T-cell (primary cell): ENCODE measurements at places on chromosomes 13 and 19. TPM values are rescaled to one million over a fixed set of nuclear protein-coding genes. Genes with fewer than 3 reads are reported as not detected.
A peak's percentile ranks its signal among the peaks of the same experiment; 100 is the strongest.

GRCh38 chr13:90362707-90363106 lies 984.8 kb upstream of the MIR17HG start:
- no peaks in the 10 kb centered on the region for H3K4me1 ChIP-seq
- no peak overlapping the region for H3K4me3 ChIP-seq
- H3K36me3 ChIP-seq = no peaks in the 10 kb centered on the region
- no peak for DNase-seq
- no peaks in the 10 kb centered on the region for H3K27me3 ChIP-seq

DNA sequence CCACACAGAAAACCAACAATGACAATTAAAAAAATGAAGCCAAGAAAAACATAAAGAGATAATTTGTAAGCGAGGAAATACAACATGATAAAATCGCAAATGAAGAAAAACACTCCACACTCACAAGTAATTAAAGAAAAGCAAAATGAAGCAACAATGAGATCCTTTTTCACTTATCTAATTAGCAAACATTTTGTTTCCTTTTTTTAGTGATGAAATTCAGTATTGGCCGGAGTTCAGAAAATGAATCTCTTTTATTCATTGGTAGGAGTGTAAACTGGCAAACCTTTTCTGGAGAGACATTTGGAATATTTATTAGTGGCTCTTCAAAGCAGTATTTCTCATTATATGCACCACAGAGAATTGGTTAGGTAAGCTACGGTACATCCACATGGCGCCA lies 70.6 kb upstream of the POMP start:
- no peaks in the 10 kb centered on the region for H3K36me3 ChIP-seq
- DNase-seq = no peak
- H3K4me1 ChIP-seq = no peaks in the 10 kb centered on the region
- H3K27me3 ChIP-seq = peaks cover 22% of the 10 kb centered on the region
- no peak overlapping the region for H3K27ac ChIP-seq

- peaks cover 43% of the 10 kb centered on the region for H3K4me1 ChIP-seq
- DNase-seq = peak; percentile 15
- no peak overlapping the region for H3K27ac ChIP-seq
- peak overlapping the region; percentile 33 for H3K4me3 ChIP-seq
- H3K27me3 ChIP-seq = no peaks in the 10 kb centered on the region
- peaks cover 22% of the 10 kb centered on the region for H3K36me3 ChIP-seq
These were observed 774 bp downstream of the GGN start for GRCh38 chr19:38386971-38387549.

- H3K4me3 ChIP-seq = no peak overlapping the region
- H3K27me3 ChIP-seq = no peaks in the 10 kb centered on the region
- no peak for DNase-seq
- peaks cover 21% of the 10 kb centered on the region for H3K4me1 ChIP-seq
- no peaks in the 10 kb centered on the region for H3K36me3 ChIP-seq
These were observed 2.8 kb upstream of the ZNF543 start for GRCh38 chr19:57317503-57317902.

DNA sequence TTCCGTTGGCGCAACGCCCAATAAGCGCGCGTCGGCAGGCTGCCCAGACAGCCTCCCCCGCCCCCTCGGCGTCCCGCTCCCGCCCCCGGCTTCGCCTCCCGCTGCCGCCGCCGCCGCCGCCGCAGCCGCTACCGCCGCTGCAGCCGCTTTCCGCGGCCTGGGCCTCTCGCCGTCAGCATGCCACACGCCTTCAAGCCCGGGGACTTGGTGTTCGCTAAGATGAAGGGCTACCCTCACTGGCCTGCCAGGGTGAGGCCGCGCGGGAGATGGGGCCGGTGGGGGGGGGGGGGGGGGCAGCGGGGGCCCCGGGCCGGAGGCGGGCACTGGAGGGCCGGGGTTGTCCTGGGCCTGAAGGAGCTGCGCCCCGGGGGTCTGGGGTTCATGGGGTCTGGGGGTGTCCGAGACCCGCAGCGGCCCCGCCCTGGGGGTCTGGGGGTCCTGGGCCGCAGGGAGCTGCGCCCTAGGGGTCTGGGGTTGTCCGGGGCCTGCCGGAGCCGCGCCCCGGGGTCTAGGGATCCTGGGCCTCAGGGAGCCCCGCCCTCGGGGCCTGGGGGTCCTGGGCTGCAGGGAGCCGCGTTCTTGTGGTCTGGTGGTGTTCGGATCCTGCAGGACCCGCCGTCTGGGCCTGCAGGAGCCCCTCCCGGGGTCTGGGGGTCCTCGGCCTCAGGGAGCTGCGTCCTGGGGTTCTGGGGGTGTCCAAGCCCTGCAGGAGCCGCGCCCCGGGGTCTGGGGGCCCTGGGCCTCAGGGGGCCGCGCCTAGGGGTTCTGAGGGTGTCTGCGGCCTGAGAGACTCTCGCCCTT lies at the start of gene HDGFL2:
TSS of gene HDGFL2 (plus strand) at position 124 of the 801 bp plus-strand sequence. CDS start at position 178, 54 bp downstream.
- H3K4me3 ChIP-seq = peak within 1 kb of the TSS; percentile 80
- H3K4me1 ChIP-seq = peaks cover 38% of the 10 kb centered on the region
- no peaks in the 10 kb centered on the region for H3K27me3 ChIP-seq
- H3K27ac ChIP-seq = peak within 1 kb of the TSS; percentile 83
- peak; percentile 95 for DNase-seq

- H3K4me3 ChIP-seq = no peak overlapping the region
- no peaks in the 10 kb centered on the region for H3K36me3 ChIP-seq
- H3K27ac ChIP-seq = no peak overlapping the region
- H3K4me1 ChIP-seq = peaks cover 40% of the 10 kb centered on the region
These were observed 6.6 kb upstream of the GIPC1 start for GRCh38 chr19:14502334-14503092.

GRCh38 chr13:64276232-64276631 lies 2860.6 kb upstream of the PCDH20 start:
- no peak overlapping the region for H3K27ac ChIP-seq
- no peaks in the 10 kb centered on the region for H3K27me3 ChIP-seq
- no peaks in the 10 kb centered on the region for H3K4me1 ChIP-seq
- no peaks in the 10 kb centered on the region for H3K36me3 ChIP-seq
- DNase-seq = no peak

DNA sequence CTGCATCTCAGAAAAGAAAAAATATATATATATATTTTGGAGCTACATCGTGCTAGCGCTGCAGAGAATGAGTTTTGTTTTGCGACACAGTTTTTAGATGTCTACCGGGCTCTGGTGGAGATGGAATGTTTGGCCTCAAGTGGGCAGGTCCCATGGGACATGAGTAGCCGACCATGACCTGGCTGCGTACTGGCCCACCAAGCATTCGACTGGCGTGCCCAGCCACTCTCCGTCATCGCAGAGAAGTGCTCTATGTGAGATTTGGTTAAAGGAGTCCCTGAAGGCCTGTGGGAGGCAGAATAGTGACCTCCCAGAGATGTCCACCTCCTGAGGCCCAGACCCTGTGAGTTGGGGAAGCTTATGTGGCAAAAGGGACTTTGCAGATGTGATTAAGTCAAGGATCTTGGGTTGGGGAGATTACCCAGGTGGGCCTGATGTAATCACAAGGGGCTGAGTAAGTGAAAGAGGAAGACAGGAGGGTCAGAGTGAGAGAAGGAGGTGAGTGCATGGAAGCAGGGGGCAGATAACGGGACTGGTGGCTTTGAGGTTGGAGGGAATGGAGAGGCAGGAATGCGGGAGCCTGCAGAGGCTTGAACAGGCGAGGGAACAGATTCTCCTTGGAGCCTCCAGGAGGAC lies 821 bp upstream of the LILRB4 start:
- H3K27me3 ChIP-seq = peaks cover 54% of the 10 kb centered on the region
- H3K36me3 ChIP-seq = no peaks in the 10 kb centered on the region
- DNase-seq = no peak
- no peak overlapping the region for H3K27ac ChIP-seq
- no peaks in the 10 kb centered on the region for H3K4me1 ChIP-seq
- no peak overlapping the region for H3K4me3 ChIP-seq

The C19orf81 gene
- 1.5 TPM for total RNA-seq
